Hematopoietic multipotent progenitor cell treated with erythropoietin and hydrocortisone succinate and interleukin-3 and kit ligand, for 8 days (in vitro differentiated cells): ENCODE measurements at places on chromosomes 16 and 17.

GRCh38 chr16:89434490-89434889 lies 55.9 kb downstream of the ANKRD11 start:
- DNase-seq: no peak

- no peak for DNase-seq
These were observed 61.3 kb downstream of the HLF start for GRCh38 chr17:55326030-55326429.

DNA sequence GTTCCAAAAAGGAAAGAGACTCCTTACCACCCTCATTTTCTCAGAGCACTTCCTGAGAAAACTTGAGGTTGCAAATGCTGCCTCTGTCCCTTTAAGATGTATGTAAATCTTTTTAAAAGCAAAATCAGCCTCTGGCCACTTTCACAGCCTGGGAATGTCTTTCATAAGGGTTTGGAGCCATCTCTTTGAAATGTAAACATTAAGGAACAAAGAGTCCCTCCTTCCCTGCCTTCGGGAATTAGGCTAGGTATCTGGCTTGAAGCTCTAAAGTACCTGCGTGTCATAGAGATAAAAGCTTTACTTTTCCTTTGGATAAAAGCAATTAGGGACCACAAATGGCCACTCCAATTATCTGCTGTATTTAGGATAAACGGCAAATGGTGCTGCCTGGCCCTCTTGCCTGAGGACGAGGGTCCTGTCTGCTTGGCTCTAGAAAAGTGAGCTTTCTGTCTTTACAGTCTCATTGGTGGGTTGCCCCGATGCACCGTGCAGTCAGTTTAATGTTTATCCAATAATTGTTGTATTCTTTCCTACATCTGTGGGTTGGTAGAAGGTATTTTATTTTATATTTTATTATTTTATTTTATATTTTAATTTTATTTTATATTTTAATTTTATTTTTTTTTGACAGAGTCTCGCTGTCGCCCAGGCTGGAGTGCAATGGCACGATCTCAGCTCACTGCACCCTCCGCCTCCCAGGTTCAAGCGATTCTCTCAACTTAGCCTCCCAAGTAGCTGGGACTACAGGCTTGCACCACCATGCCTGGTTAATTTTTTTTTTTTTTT lies 23.9 kb downstream of the NLRC3 start:
- DNase-seq: no peak

DNA sequence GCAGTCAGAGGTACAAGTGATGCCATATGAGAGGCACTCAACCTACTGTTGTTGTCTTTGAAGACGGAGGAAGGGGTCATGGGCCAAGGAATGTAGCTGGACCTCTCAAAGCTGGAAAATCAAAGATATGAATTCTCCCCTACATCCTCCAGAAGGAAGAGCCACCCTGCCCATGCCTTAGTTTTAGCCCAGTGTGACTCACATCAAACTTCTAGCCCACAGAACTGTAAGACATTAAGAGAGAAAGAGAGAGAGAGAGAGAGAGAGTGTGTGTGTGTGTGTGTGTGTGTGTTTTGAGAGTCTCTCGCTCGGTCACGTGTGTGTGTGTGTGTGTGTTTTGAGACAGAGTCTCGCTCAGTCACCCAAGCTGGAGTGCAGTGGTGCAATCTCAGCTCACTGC lies 87.1 kb downstream of the STX8 start:
- DNase-seq: no peak

DNA sequence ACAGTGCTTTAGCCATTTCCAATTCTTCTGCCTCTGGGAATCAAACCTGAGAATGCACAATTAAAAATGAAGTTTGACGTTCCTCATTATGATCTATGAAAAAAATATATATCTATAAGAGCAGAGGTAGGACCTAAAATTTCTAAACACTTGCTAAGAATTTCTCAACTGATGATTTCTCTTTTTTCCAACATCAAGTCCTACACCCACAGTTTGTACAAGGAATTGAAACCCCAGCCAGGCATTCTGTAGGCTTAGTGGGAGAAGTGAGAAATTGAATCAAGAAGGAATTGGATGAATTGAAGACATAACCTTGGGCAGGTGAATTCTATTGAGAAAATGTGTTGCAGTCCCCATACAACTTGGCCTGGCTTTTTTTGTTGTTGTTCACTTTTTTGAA lies 2.7 kb downstream of the CACNG3 start:
- DNase-seq: no peak

GRCh38 chr16:11149011-11149616 lies 106.9 kb downstream of the SOCS1 start:
- DNase-seq: no peak

DNA sequence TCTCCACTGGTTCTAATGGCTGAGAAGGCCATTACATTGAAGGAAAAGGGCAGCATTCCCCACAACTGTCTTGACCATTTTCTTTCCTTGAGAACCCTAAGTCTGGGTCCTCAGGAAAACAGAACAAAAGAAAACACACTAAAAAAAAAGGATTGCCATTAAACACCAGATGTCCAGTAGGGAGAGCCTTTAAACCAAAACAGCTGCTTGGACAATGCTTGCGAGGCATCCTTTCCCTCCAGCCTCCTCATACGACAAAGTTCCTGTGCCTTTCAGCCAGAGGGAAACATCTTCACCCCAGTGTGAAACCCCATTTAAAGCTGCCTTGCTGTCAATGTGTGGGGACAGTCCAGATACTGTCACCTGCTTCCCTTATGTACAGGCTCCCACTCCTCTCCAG lies 74.3 kb downstream of the MMD start:
- no peak for DNase-seq

GRCh38 chr16:81821436-81822128 lies 42.5 kb downstream of the PLCG2 start:
- no peak for DNase-seq

DNA sequence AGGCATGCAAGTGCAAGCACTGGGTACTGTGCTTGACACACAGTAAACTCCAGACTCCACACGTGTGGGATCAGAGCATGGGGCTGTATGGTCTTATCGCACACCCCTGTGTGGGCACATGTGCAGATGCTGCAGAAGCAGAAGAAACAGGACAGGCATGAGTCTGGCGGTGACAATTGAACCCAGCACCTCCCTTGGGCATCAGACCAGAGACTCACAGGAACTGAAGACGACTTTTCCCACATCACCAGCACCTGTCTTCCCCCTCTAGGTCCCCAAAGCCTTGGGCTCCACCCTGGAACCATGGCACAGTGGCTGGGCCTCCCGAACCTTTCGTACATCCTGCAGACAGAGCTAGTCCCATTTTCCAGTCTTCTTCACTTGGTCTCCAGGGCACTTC lies 126.4 kb upstream of the CDH5 start:
- no peak for DNase-seq

DNA sequence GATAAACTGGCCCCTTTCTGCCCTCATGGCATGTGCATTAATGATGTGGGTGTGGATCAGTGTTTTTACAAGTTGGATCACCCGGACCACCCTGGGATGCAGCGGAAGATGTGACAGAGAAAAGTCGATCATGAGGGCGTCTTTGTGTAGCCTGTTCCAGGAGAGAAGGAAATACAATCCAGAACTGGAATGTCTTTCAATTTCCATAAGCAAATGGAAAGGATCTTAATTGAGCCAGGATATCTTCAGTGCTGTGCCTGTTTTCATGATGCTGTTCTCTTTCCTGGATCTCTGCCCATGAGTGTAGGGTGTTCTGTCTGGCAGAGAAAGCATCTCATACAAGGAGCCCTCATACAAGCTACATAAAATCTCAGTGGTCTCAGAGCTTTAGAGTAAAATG lies 481.4 kb downstream of the XYLT1 start:
- DNase-seq: no peak

DNA sequence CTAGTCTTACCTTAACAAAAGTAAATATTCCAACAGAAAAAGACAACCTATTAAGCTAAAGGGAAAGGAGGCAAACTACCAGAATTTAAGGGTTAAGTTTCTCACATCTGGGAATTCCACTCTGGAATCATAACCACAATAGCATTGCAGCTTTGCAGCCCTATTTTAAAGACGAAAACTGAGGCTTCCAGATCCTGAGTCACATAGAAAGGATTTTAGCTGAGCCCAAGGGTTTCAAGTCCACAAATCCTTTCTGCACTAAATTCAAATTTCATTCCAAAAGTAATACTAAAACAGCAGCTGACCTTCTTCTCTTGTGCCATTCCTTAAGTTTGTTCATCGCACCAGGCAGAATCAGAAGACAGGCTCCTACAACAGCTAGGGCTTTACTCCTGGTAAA lies 17.8 kb downstream of the XYLT1 start:
- no peak for DNase-seq

DNA sequence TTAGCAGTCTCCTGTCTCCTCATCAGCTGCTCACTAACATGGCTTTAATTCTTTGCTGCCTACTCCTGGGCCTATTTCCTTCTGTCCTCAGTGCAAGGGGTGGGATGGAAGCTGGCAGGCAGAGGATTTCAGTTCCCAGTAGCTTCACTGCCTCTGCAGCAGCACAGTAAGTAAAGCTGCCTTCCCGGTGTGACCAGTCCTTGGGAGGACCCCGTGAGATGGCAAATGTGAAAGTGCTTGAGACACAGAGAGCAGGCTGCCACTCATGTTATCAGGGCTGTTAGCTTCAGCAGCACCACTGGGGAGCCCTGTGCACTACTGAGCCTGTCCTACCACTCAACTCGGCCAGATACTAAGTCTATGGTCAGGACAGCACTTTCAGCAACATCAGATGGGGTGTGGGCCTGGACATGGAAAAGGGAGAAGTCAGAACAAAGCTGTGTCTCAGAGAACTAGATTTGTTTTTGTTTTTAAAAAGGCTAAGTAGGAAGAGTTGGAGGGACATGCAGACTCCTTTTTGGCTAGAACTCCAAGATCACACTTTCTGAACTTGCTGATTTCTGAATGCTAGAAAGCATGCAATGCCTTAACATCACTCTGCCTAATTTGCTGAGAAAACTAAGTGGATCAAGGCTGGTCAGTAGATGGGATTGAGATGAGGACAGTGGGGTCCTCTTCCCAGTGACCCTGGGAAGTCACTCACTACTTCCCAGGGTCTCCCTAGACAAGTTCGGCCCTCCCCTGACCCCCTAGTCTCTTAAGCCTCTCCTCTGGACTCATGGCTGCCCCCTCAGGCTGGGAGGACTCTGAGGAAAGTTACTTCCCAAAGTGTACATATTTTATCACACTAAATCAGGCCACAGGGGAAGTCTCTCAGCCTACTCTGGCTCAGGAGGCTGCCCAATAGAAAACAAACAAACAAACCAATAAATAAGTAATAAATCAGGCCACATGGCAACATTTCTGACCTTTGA lies 1.1 kb downstream of the ACSF2 start:
- DNase-seq: peak; percentile 60

DNA sequence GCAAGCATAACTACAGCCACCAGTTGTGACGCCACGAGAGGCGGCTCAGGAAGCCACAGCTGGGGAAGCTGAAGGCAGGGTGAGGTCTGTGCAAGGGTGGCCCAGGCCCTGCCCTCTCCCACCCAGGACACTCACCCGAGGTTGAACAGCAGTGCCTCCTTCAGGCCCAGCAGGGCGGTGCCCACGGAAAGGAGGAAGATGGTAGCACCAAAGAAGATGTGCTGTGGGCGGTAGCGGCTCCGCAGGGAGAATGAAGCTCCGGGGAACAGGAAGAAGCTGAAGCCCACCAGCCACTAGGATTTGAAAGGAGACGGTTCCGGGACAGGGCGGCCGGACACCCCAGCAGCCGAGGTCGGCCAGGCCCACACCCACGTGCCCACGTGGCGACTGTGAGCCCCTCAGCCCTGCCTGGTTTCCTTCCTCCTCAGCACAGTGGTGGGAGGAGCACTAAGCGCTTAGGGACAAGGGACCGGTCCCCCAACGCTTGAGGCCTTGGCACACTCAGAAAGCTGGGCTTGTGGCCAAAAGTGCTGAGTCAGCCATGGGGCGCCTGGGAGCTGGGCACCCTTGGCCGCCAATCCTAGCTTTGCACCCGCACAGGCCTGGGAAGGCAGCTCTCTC lies 11.0 kb downstream of the CYB561 start:
- DNase-seq: peak; percentile 97

DNA sequence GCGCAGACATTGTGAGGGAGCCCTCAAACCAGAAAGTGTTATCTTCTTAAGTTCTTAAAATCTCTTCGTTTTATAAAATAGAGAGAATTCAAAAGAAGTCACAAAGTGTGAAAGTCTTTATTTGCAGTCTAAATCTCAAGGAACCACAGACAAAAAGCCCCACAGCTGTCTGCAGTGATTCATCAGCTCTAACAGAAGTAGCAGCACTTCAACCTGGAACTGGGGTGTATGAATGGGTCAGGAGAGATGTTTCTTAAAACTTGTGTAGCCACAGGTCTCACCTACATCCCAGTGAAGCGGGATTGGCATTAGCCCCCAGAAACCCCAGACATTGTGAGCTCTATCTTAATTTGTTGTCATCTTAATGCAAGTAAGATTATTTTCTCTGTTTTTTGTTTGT lies 61.1 kb downstream of the CDYL2 start:
- DNase-seq: no peak

- DNase-seq: no peak
These were observed 57.2 kb upstream of the ALOX12 start for GRCh38 chr17:6938637-6939036.

DNA sequence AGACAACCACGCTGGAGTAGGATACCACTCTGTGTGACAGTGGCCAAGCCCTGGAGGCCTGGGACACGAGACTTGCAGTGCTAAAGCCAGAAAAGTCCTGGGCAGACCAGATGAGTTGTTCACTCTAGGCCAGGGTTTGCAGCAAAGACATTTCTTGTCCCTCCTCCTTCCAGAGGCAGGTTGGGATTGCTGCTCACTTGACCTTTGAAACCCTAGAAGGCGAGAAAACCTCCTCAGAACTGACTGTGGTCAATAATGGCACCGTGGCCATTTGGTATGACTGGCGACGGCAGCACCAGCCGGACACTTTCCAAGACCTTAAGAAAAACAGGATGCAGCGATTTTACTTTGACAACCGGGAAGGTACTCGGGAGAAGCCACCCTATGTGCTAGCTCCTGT lies 9.8 kb upstream of the EPN3 start:
- DNase-seq: no peak

- DNase-seq: no peak
These were observed 7.2 kb upstream of the PDK2 start for GRCh38 chr17:50087912-50088405.

GRCh38 chr17:40720899-40721298 lies 17.3 kb upstream of the KRT24 start:
- DNase-seq: no peak

GRCh38 chr17:49959183-49959935 lies 9.6 kb upstream of the DLX4 start:
- no peak for DNase-seq

DNA sequence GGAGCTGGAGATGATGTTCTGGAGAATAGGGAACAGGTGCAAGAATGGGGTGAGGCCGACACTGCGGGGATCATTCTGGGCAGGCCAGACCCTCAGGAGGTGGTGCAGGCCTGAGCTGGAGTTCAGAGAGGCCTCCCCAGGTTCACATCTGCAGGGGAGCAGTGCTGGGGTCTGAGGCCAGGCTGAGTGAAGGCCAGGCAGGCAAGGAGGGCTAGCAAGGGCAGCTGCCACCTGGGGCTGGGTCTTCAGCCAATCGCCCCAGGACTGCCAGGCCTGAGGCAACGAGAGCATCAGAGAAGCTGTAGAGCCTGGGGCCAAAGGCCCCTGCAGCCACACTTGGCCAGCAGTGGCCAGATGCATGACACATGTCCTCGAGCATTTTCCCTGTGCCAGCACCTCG lies 14.5 kb downstream of the FOXN1 start:
- DNase-seq: no peak

GRCh38 chr17:58224315-58224714 lies 5.3 kb upstream of the MKS1 start:
- no peak for DNase-seq
